Esophagus muscularis mucosa (tissue), 4 donors: ENCODE measurements at places on chromosomes 2 and 18. TPM values are rescaled to one million over a fixed set of nuclear protein-coding genes. Genes with fewer than 3 reads are reported as not detected.

DNA sequence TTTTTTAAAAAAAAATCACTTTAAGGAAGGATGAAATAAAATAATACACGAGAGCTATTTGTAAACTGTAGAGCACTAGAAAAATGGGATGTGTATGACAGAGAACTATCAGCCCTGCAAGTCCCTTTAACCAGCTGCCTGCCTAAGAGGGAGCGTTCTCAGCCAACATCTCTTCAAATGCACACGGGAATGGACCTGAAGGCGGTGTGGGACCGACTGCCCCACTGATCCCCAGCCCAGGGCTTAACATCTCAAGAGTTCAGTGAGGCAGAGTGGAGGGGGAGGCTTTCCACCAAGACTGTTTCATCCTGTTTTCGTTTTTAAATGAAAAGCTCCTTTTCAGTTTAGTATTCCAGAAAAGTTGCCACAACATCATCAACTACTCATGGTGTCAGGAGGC lies 2.2 kb downstream of the INPP4A start:
- no peaks in the 10 kb centered on the region for H3K27me3 ChIP-seq
- peaks cover 66% of the 10 kb centered on the region for H3K4me1 ChIP-seq
- H3K4me3 ChIP-seq = no peak overlapping the region
- no peak for DNase-seq
- H3K36me3 ChIP-seq = no peaks in the 10 kb centered on the region

GRCh38 chr18:52648201-52648600 lies 308.2 kb downstream of the DCC start:
- no peaks in the 10 kb centered on the region for H3K36me3 ChIP-seq
- no peak overlapping the region for H3K4me3 ChIP-seq
- no peak for DNase-seq
- H3K27ac ChIP-seq = no peak overlapping the region
- H3K27me3 ChIP-seq = no peaks in the 10 kb centered on the region
- H3K4me1 ChIP-seq = no peaks in the 10 kb centered on the region

The VSNL1 gene
- 4.6 TPM for total RNA-seq

DNA sequence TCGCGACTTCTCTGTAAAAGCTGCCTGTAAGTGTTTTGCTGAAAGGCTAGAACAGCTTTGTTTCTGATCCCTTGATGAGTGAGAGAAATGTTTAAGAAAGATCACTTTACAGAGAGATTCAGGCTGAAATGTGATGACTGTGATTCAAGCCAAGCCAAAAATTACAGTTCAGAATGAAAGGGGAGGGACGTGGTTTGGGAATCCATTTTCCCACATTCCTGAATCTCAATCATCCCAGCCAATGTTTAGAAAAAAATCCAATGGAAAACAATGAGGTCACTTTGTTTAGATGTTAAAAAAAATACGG lies 416.7 kb downstream of the ARHGAP15 start:
- H3K36me3 ChIP-seq = no peaks in the 10 kb centered on the region
- peak overlapping the region; percentile 38 for H3K27ac ChIP-seq
- H3K27me3 ChIP-seq = no peaks in the 10 kb centered on the region
- H3K4me1 ChIP-seq = no peaks in the 10 kb centered on the region

DNA sequence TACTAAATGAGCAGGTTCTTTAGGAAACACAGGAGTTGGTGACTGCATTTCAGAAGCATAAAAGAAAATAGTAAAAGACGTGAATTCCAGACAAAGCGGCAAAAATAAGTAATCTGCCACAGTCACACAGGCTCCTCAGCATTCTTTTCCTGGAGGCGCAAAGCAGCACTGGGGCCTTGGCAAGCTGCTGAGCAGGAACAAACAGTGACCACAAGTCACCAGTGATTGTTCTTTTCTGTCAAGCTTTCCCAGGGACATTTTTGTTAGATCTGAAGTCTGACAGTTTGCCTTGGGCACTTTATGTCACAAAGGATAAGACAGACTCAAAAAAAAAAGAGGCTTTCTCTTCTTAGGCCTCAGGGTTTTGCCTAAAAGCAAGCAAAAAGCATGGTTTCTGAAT lies 216.2 kb downstream of the CDH20 start:
- H3K4me3 ChIP-seq = no peak overlapping the region
- no peaks in the 10 kb centered on the region for H3K36me3 ChIP-seq
- no peak overlapping the region for H3K27ac ChIP-seq
- H3K27me3 ChIP-seq = no peaks in the 10 kb centered on the region
- no peaks in the 10 kb centered on the region for H3K4me1 ChIP-seq
- DNase-seq = no peak

GRCh38 chr2:11679016-11679415 lies 9.0 kb upstream of the NTSR2 start:
- no peak overlapping the region for H3K4me3 ChIP-seq
- DNase-seq = no peak
- no peaks in the 10 kb centered on the region for H3K4me1 ChIP-seq
- H3K27ac ChIP-seq = no peak overlapping the region

DNA sequence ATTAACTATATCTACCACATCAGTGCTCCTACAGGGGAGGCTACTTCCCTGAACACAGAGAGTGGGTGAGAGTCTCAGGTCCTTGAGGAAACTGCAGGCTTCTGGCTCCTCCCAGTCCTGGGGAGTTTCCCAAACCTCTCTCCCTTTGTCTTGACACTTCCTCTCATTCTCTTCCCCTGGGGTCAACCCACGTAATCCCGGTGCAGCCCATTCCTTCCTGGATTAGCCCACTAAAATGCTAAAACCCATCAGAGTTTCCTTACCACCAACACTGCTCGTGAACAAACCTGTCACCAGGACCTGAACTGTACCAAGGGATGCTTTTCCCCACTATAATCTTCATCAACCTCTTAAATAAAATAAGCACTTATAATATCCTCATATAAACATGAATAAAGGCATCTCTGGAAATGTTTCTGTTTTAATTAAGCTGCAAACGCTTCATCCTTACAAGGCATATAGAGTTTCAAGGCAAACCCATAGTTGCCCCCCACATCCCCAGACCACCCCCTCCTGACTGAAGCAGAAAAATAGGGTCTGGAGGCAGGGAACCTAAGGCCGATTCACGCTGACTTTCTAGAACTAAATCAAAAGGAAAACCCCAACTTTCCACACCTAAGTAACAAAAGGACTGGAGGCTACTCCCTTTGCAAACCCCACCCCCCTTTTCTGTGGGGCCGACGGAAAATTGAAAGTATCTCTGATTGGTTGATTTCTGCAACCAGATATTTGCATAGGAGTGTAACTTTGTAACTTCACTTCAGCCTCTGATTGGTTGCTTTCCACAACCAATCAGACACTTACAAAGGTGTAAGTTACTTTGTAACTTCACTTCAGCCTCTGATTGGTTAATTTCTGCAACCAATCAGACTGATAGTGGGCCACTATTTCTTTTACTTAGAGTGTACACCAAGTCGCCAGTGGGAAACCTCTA lies 19.0 kb downstream of the TMSB10 start:
- no peaks in the 10 kb centered on the region for H3K36me3 ChIP-seq
- peaks cover 42% of the 10 kb centered on the region for H3K4me1 ChIP-seq
- DNase-seq = no peak
- H3K27ac ChIP-seq = peak overlapping the region; percentile 48
- no peak overlapping the region for H3K4me3 ChIP-seq

The SH3RF3 gene
- 6.3 TPM for total RNA-seq

The TLX2 gene
- total RNA-seq = not detected

The ATP6V1B1 gene
- total RNA-seq = 1.6 TPM

GRCh38 chr18:79610461-79611039 lies 69.1 kb upstream of the CTDP1 start:
- no peak overlapping the region for H3K4me3 ChIP-seq
- no peaks in the 10 kb centered on the region for H3K36me3 ChIP-seq
- H3K4me1 ChIP-seq = no peaks in the 10 kb centered on the region
- no peaks in the 10 kb centered on the region for H3K27me3 ChIP-seq
- no peak overlapping the region for H3K27ac ChIP-seq

DNA sequence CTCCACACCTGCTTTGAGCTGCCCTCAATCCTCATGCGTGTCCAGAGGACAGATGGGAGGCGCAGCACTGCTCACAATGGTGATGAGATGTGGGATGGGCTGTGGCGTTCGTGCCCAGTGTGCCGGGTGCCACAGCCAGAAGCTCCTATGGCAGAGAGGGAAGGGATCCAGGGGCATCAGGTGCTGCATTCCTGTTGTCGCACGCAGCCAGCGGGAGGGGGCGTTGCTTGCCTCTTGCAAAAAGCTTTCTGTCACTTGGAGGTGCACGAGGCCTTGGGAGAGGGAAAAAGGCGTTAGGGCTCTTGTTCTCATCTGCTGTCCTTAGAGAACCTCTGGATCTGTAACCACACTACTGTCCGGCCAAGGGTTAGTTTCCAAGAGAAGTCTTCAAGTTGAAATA lies 29.2 kb upstream of the ALLC start:
- peaks cover 11% of the 10 kb centered on the region for H3K4me1 ChIP-seq
- H3K36me3 ChIP-seq = no peaks in the 10 kb centered on the region
- no peaks in the 10 kb centered on the region for H3K27me3 ChIP-seq
- H3K27ac ChIP-seq = no peak overlapping the region
- no peak for DNase-seq
